Esophagus squamous epithelium (tissue), 5 donors: ENCODE measurements at places on chromosomes 7 and 10. TPM values are rescaled to one million over a fixed set of nuclear protein-coding genes. Genes with fewer than 3 reads are reported as not detected.

SPDYE11 gene
- not detected for total RNA-seq

DNA sequence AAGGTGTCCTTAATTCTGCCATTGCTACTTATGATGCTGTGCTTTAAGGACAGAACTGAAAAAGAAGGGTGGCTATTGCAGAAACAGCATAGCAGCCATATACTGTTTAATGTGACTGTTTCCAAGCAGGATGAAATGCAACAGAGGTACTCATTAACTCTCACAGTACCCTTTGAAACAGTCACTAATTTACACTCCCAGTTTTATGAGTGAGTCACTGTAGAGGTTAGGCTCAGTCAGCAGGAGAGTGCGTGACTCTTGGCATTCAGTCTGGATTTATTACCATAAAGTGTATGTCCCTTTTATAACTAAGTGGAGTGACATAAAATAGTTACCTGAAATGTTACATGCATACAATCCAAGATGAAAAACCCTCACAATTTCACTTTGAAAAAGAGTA, 27.7 kb downstream of the ALDH18A1 start:
- no peaks in the 10 kb centered on the region for H3K27me3 ChIP-seq
- H3K4me3 ChIP-seq, result no peak overlapping the region
- DNase-seq, result no peak
- no peaks in the 10 kb centered on the region for H3K4me1 ChIP-seq

DNA sequence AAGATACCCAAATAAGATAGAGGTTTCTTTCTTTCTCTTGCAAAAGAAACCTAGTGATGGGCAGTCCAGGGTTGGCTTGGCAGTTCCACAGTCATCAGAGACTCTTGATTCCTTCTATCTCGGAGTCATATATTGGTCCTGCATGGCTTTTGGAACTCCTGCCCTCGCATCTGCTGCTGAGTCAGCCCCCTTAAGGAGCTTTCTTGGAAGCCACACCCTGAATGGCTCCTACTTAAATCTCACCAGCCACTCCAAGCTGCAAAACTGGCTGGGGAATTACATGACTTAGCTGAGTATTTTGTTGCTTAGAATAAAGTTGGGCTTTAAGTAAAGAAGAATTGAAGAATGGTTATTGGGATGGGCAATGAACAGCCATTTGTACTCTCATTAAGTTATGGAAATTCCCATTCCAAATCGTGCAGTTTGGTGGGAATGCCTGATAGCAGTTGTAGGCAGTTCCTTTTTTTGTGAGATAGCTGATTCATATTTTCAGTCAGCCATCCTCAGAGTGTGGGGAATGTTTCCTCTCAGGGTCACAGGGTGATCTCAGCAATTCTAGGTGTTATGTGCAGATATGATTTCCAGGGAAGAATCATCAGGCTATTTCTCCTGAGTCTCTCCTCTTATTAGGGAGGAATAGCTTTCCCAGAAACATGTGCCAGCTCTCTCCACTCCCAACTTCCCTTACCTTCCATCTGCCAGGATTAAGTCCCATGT, 209.9 kb downstream of the BBS9 start:
- no peaks in the 10 kb centered on the region for H3K27me3 ChIP-seq
- H3K27ac ChIP-seq, result no peak overlapping the region
- no peaks in the 10 kb centered on the region for H3K36me3 ChIP-seq

GRCh38 chr7:64558781-64559180, 4.1 kb downstream of the ZNF680 start:
- H3K4me3 ChIP-seq, result peak overlapping the region; percentile 23
- no peaks in the 10 kb centered on the region for H3K36me3 ChIP-seq
- DNase-seq, result no peak
- H3K4me1 ChIP-seq, result peaks cover 8% of the 10 kb centered on the region

GRCh38 chr7:110609336-110609735, 481.6 kb upstream of the LRRN3 start:
- H3K4me3 ChIP-seq, result no peak overlapping the region
- no peak overlapping the region for H3K27ac ChIP-seq
- no peaks in the 10 kb centered on the region for H3K4me1 ChIP-seq
